Suppressor macrophage treated with lipopolysaccharide for 4 hours (primary cell): ENCODE measurements at places on chromosomes 2 and 18.

DNA sequence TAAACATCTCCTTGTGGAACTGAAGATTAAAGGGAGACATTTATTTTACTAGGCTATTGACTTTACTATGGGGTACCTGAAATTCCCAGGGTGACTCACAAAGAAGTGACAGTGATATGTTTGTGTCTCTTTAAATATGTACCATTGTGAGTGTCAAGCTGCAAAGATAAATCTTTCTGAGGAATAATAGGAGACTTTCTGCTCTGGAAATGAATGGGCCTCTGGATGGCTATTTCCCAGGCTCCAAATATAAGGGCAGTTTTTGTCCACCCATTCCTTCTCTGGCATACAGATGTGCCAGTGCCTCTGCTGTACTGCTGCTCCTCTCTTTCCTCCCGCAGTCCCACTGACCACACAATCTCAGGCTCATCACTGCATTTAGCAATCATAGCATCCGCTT, 586.4 kb upstream of the CNTNAP5 start:
- DNase-seq, result no peak

DNA sequence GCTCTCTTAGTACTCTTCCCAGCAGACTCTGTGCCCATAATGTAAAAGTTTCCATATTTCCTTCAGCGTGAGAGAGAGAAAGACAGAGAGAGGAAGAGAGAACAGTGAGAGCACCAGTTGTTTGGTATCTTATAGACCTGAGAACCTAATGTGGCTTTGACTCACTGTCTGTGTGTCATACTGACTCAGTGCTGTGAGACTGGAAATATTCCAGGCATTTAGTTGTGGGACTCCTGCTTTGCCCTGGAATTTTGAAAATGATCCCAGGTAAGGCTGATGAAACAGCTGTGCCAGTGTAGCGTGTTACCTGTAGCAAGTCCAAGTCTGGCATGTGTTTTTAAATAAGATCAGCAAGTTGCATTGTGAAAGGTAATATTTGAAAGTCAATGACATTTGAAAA, 87.9 kb upstream of the KCNH7 start:
- DNase-seq, result no peak

DNA sequence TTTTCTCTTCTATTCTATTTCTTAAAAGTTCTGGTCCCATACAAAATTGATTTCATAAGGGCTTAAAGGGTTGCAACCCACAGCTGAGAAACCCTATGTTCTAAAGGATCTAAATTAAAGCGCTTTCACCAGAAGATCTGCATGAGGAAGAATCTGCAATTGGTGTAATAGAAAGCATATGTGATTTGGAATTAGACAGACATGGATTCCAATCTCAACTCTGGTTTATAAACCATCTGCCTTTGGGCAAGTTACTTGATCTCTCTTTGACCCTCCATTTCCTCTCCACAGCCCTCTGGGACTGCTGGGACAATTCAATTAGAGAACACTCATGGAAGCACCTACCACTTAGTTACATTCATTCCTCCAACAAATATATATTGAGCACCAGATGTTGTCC, 178.7 kb downstream of the ANTXR1 start:
- DNase-seq, result no peak

GRCh38 chr2:26270373-26270772, 25.6 kb downstream of the HADHB start:
- DNase-seq, result peak; percentile 58

GRCh38 chr2:166090908-166091307, 36.9 kb downstream of the SCN1A start:
- peak; percentile 55 for DNase-seq

- no peak for DNase-seq
These were observed 5.2 kb downstream of the CAPN10 start for GRCh38 chr2:240591784-240592183.

GRCh38 chr2:46058140-46058539, 239.1 kb upstream of the EPAS1 start:
- no peak for DNase-seq

GRCh38 chr2:129763966-129764365, 215.5 kb upstream of the RAB6C start:
- no peak for DNase-seq
